ENCODE measurements at places on chromosomes 5 and 9. TPM values are rescaled to one million over a fixed set of nuclear protein-coding genes. Genes with fewer than 3 reads are reported as not detected.

DNA sequence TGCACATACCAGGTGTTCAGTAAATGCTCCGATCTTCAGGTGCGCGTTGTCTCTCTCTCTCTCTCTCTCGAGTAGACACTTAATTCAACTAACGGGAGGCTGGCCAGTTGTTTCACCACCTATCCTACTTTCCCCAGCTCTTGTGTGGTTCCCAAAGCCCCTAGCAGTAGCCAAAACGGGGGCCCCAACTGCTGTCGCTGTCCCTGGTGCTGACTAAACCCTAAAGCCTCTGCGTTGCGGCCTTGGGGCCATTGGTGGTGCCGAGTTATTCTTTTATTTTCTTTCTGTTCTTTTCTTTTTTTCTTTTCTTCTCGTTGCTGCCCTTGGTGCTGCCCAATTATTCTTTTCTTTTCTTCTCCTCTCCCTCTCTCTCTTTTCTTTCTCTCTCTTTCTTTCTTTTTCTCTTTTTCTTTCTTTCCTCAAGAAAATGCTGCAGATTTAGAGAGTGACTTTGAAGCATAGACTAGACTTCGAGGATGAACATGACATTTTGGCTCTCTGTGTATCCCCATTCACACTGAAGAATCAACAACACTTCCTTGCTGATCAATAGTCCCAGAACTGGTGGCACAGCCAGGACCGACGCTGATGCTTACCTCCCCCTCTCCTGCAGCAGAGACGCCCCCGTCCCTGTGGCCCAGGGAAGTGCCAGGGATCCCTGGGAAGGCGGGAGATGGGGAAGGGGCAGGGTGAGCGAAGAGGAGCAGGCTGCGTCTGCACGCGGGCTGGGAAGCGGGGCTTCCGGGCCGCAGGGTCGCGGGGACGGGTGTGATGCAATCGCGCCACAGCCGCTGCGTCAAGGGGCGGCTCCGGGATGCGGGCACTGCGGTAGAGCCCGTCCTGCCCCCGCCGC, at the start of gene FBLL1:
TSS of gene FBLL1 (plus strand) at position 785 of the 853 bp plus-strand sequence. CDS start 200 bp downstream, outside the sequence.
- DNase-seq = peak; percentile 9

GRCh38 chr5:149503006-149503405, 48.2 kb downstream of the CSNK1A1 start:
- no peak for DNase-seq

DNA sequence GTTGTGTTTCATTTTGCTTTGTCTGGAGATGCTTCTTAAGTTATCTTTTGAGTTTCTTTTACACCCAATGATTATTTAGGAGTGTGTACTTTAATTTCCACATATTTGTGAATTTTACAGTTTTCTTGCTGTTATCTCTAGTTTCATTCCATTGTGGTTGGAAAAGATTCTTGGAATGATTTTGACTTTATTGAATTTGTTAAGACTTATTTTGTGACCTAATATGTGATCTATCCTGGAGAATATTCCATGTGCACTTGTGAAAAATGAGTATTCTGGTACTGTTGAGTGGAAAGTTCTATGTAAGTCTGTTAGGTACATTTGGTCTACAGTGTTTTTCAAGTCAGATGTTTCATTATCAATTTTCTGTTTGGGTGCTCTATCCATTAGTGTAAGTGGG, 24.4 kb upstream of the GRAMD2B start:
- DNase-seq = no peak

Gene GRM6
- total RNA-seq = not detected

GRCh38 chr5:23884405-23885031, 377.1 kb downstream of the PRDM9 start:
- no peak for DNase-seq
